ENCODE measurements at places on chromosomes 13 and 19.

- DNase-seq: no peak
Observed at GRCh38 chr13:93963266-93964145, 516.0 kb downstream of the DCT start.

DNA sequence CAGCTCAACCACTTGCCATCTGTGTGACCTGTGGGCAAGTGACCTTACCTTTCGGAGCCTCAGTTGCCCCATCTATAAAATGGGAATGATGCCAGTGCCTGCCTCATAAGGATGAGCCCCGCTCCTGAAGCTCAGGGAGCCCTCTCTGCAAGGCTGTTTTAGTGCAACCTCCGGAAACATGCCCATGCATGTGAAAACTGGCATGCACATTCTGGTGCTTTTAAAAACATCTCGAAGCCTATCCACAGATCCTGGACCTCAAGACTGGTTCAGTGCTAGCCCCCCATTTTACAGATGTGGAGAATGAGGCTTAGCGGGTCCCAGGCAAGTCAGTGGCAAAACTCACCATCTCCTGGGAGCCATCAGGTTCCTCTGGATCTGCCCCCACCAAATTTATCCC lies 5.6 kb downstream of the CADM4 start:
- DNase-seq: no peak

- DNase-seq: no peak
Observed at GRCh38 chr13:103007427-103007762, 58.8 kb downstream of the SLC10A2 start.

DNA sequence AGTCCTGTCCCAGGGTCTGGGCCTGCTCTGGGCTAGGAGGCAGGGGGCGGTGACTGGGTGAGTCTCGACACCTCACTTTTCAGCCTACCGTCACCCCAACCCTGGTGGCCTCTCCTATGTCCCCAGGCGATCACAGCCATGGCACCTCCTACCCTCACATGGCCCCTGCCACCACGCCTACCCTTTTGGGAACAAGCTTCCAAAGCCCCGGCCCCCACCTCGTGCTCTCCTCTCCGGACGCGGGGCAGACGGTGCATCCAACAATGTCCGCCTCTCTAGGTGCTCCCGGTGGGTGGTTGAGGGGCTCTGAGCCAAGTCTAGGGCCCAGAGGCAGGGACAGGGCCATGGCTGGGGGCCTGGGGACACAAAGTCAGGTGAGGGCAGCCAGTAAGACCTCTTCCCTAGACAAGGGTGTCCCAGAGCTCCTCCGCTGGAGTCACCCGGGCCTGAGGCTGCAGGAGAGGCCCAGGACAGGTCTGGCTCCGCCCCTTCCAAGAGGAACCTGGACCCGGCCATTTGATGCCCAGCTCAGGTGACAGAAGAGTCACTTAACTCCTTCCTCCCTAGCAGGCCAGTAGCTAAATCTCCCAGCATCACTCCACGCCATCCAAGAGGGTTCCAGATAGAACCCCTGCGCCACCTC lies at the start of gene SYNE4:
Gene SYNE4, minus strand, starts transcription at position 478 of the 643 bp plus-strand sequence. Its CDS starts 132 bp downstream, at position 346.
- DNase-seq: no peak

- no peak for DNase-seq
Observed at GRCh38 chr13:59846845-59847620, 316.7 kb downstream of the DIAPH3 start.

DNA sequence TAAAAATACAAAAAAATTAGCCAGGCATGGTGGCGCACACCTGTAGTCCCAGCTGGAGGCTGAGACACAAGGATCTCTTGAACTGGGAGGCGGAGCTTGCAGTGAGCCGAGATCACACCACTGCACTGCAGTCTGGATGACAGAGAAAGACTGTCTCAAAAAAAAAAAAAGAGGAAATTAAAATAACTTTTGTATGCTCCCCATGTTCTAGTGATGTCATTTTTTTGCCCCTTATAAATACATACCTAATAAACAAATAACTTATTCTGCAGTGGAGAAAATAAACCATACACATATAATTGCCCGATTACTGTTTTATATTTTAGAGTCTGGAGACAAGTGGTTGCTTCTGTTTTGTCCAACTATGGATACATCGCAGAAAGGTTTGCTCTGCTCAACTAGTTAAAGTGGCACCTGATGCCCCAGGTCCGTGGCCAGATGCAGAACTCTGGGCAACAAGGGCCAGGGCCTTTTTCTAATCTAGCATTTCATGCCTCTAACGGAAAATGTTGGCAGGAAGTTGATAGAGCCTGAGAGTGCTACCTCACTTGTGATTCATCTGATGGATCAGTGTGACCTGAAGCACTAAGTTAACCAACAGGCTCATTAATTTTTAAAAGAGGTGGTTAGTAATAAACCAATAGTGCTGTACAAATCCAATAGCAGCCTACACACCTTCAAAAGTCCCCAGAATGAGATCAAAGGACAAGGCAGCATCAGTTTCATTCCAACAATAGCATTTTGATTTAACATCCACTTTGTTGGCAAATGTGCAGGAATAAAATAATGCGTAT lies 18.8 kb downstream of the UBE2L5 start:
- DNase-seq: no peak

GRCh38 chr19:33673996-33674625 lies 52.4 kb downstream of the CHST8 start:
- DNase-seq: no peak

- no peak for DNase-seq
Observed at GRCh38 chr13:50598338-50598737, 245.2 kb downstream of the DLEU7 start.

- no peak for DNase-seq
Observed at GRCh38 chr13:78133511-78133910, 214.9 kb upstream of the EDNRB start.

DNA sequence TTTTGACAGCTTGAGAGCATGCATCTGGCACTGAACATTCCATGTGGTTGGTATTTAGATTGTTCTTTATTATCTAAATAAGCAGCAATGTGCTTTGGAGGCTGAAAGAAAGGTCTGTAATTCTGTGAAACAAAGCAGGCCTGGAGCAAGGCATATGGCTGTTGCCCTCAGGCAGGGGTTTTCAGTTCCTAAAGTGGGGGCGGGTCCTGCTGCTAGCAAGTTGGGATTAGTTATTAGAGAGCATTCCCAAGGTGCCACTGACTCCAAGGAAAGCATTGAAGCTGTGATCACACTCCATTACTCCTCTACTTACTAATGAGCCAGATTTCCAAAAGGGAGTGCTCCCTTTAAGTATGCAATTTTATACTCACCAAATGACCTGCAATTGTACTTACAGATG lies 432.2 kb downstream of the OLFM4 start:
- DNase-seq: no peak

GRCh38 chr19:57267291-57267690 lies 13.0 kb upstream of the ZNF460 start:
- no peak for DNase-seq

GRCh38 chr13:61128850-61129645 lies 286.6 kb downstream of the PCDH20 start:
- no peak for DNase-seq

DNA sequence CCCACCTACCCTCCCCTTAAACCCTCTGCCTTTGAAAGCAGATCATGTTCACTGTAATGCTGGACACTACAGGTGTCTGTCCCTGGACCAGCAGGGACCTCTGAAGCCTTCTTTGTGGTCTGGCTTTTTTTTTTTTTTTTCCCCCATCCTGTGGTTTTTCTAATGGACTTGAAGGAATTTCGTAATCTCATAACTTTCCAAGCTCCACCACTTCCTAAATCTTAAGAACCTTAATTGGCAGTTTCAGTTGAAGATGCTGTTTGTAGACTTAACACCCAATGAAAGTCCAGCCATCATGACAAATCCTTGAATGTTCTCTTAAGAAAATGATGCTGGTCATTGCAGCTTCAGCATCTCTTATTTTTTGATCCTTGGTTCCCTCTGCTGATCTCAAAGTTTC lies 45.0 kb upstream of the LRCH1 start:
- DNase-seq: peak; percentile 49

DNA sequence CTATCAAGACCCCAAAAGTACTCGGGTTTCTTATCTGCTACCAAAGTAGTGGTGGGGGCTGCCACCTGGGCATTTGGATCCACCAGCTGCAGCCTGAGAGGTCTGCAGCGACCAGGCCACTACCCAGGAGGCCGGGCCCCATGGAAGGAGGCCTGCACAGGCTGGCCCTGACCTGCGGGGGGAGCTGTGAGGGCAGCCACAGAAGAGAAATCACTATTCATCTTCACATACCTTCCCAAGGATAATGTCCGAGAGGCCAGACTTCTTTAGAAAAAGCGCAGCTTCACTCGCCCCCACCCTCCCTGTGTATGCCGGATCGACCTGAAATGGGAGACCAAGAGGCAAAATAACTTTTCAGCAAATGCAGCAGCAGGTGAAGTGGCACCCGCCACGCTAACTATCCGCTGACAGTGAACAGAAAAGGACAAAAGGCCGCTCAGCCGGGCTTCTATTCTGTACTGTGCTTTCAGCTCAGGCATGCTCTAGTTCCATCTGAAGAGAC lies 30.1 kb downstream of the EPS15L1 start:
- peak; percentile 57 for DNase-seq

- no peak for DNase-seq
Observed at GRCh38 chr13:44302940-44303575, 70.6 kb upstream of the SERP2 start.

DNA sequence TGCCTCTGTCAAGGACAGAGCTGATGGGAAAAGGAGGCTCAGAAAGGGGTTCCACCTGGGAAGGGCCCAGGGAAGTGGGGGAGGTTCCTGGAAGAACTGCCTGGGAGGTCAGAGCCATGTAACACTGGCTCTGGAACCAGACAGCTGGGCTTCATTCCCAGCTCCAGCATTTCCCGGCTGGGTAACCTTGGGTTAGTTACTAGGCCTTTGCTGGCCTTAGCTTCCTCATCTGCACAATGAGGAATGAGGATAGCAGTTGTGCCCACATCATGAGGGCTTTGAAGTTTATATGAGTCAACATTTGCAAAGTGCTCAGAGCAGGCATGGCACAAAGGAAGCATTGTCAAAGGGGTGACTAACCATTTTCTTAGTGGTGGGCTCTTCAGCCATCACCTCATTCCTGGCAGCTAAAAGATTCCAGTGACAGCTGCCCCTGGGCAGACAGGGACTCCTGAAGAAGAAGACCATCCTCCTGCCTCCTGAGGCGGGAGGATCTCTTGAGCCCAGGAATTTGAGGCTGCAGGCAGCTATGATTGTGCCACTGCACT lies 1.7 kb upstream of the DNAJB1 start:
- DNase-seq: no peak

DNA sequence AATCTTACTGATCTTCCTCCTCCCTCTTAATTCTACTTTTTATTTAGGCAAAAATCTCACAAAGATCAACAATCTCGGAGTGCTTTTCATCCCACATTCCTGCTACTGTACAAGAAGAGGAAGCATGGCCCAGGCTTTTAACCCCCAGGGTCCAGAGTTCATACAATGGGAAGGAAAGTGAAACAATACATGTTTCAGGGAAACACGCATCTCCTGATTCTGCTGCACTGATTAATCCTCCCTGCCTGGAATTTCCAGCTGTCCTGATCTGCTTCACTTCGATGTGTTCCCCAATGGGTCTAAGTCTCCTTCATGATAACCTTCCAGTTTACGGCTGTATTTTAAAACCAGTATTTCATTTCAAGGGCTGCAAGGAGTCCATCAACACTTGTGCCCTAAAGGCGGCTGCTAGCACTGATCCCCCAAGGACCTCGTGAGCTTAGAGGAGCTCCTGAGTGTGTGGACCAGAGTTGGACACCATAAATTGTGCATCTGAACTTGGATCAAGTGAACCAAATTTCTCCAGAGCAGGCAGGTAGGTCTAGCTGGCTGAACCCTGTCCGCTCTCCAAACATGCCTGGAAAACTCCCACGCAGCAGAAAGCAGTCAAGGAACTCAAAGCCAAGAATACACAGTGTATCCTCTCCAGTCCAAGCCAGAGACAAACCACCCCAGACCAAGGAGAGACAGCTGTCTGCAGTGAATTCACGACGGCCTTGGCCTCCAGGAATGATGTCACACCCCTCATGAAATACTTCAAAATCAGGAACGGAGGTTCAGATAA lies 44.3 kb downstream of the COL4A1 start:
- DNase-seq: no peak

DNA sequence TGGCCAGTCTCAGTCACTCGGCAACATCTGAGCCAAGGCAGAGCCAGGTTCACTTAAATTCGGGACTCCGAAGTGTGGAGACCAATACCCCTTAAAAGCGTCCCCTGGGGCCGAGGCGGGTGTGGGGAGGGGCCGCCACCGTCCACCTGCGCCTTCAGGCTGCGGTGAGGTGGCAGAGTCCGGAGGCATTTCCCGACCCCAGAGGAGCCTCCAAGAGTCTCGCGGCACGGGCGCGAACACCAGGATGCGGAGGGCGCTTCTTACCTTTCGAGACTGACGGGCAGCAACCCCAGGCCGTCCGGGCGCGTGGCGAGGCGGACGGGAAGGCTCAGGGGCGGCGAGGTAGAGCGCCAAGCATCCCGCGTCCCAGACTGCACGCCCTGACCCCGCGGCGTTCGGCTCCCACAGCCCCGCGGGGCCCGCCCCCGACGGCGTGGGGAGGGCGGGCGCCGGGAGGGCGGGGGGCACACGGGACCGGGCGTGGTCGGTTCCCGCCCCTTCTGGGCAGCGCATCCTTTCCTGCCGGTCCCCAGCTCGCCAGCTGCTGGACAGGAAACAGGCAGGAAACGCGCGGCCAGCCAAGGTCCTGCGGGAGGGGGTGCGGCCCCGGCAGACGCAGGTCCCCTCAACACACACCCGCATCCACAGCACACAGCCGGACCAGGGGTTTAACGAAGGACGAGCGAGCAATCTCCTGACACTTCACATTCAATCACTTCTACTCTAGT lies at the start of gene THSD1:
Gene THSD1, minus strand, starts transcription at position 406 of the 728 bp plus-strand sequence. CDS start 3,572 bp downstream, outside the sequence.
- DNase-seq: peak; percentile 14

- no peak for DNase-seq
Observed at GRCh38 chr19:16021796-16022195, 54.5 kb upstream of the TPM4 start.

DNA sequence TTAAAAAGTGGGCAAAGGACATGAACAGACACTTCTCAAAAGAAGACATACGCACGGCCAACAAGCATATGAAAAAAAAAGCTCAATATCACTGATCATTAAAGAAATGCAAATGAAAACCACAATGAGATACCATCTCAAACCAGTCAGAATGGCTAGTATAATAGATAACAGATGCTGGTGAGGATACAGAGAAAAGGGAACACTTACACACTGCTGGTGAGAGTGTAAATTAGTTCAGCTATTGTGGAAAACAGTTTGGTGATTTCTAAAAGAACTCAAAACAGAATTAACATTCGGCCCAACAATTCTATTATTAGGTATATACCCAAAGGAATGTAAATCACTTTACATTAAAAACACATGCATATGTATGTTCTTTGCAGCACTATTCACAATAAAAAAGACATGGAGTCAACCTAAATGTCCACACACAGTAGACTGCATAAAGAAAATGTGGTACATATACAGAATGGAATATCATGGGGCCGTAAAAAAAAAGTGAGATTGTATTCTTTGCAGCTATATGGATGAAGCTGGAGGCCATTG lies 1569.0 kb downstream of the OLFM4 start:
- DNase-seq: no peak

Measured in KBM-7 (cell line).